ENCODE measurements at places on chromosomes 2 and 18.
A peak's percentile ranks its signal among the peaks of the same experiment; 100 is the strongest.

- H3K27ac ChIP-seq, result no peak overlapping the region
- peak; percentile 9 for DNase-seq
- peaks cover 8% of the 10 kb centered on the region for H3K4me1 ChIP-seq
- no peaks in the 10 kb centered on the region for H3K36me3 ChIP-seq
- no peak overlapping the region for H3K4me3 ChIP-seq
These were observed 4.4 kb downstream of the ADRA2B start for GRCh38 chr2:96111823-96112500.

GRCh38 chr2:222319586-222320435 is 21.0 kb upstream of the PAX3 start:
- peaks cover 13% of the 10 kb centered on the region for H3K4me1 ChIP-seq
- no peak for DNase-seq
- peak overlapping the region; percentile 79 for H3K4me3 ChIP-seq
- H3K36me3 ChIP-seq, result no peaks in the 10 kb centered on the region

DNA sequence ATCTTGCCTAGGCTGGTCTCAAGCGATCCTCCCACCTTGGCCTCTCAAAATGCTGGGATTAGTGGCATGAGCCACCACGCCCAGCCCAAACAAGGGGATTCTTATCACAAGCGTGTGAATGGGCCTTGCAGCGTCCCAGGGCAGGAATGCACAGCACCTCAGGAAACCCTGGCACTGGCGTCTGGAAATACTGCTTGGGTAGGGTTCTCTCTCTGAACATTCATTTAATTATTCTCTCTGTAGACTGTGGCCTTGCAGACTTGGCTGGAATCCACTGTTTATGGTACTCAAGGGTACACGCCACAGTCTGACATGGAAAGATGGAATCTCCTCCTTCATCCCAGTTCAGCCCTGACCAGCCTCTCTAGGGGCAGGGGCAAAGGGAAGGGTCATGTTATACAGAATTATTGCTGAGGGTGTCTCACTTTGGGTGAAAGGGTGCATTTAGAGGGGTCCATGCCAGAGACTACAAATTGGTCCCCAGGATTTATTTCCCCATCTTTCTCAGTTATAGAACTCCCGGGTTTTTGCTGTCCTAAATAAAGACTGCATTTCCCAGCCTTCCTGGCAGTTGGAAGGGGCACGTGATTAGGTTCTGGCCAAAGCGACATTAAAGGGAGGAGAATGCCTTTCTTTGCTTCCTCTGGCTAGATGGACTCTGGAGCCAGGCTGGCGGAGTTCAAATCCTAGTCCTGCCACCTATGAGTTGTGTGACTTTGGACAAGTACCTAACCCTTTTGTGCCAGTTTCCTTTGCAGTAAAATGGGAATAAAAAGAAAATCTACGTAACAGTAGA is 147.2 kb upstream of the HAAO start:
- peaks cover 27% of the 10 kb centered on the region for H3K4me1 ChIP-seq
- no peak overlapping the region for H3K4me3 ChIP-seq
- no peak overlapping the region for H3K27ac ChIP-seq
- H3K36me3 ChIP-seq, result no peaks in the 10 kb centered on the region

DNA sequence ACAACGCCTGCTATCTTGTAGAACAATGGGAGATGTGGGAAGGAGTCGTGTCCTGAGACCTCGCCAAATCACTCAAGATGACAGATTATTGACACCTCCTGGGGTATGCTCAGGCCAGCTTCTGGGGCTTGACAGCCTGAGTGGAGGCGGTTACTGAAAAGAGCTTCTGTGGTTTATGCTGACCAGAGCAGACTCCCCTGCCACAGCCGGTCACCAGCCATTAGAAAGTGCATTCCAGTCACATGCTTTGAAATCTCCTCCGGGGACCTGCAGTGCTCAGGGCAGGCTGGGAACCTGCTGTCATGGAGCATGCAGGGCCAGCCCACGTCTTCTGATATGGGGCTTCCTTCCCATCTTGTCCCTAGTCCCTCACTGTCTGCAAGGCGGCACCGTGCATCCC is 215.9 kb downstream of the SEPTIN10 start:
- H3K36me3 ChIP-seq, result no peaks in the 10 kb centered on the region
- no peak overlapping the region for H3K4me3 ChIP-seq
- H3K27ac ChIP-seq, result no peak overlapping the region
- peaks cover 8% of the 10 kb centered on the region for H3K4me1 ChIP-seq

DNA sequence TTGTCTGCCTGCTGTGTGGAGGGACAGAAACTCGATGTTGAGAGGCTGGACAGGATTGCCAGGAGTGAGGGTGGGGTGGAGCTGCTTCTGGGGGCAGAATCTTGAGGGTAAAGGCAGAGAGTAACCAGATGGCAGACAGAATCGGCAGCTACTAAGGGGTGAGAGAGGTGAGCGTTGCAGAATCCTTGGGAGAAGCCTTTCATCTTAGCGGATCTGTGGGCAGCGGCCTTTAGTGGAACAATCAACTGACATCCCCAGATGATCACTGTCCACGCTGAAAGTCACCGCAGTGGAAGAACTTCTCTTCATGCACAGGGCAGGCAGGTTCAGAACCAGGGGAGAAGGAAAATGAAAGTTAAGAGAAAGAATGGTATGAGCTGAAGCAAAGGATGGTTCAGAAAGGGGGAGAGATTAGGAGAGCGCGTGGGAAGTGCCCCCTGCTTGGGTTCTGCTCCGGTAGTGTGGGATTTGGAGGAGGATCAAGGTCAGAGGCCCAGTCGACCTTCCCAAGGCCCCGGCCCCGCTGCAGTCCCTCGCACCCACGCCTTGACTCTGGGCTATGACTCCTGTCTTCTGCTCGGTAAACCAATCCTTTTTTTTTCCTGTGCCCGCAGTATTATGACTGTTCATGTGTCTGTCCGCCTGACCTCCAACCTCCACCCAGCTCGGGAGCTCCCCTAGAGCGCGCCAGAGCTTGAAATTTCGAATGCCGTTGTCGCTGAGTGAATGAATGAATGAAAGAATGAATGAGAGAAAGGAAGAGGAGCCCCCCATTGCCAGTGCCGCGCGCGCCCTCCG is 584 bp downstream of the BOLA3 start:
- H3K27me3 ChIP-seq, result no peaks in the 10 kb centered on the region
- no peak overlapping the region for H3K4me3 ChIP-seq
- H3K36me3 ChIP-seq, result peaks cover 6% of the 10 kb centered on the region

- no peak for DNase-seq
- no peak overlapping the region for H3K27ac ChIP-seq
- no peaks in the 10 kb centered on the region for H3K27me3 ChIP-seq
- H3K36me3 ChIP-seq, result peaks cover 22% of the 10 kb centered on the region
These were observed 128.7 kb downstream of the RNF144A start for GRCh38 chr2:7045601-7046590.

DNA sequence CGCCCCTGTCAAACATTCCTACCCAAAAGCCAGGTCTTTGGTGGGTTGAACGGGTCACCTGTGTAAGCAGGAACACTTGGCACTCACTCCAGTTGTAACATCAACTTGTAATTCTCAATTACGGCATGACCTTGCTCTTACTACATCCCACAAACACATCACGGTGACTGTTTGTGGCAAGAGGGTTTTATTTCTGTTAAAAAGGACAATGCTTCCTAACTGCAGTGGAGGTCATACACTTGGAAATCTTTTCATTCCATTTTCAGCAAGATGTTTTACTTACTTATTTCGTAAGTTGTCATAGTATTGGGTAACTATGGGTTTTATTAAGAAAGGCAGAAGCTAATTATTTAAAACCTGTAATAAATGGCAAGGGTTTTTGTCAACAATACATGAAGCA is 126.1 kb downstream of the ZNF516 start:
- peak overlapping the region; percentile 38 for H3K27ac ChIP-seq
- H3K36me3 ChIP-seq, result peaks cover 28% of the 10 kb centered on the region
- DNase-seq, result no peak
- H3K4me3 ChIP-seq, result no peak overlapping the region

DNA sequence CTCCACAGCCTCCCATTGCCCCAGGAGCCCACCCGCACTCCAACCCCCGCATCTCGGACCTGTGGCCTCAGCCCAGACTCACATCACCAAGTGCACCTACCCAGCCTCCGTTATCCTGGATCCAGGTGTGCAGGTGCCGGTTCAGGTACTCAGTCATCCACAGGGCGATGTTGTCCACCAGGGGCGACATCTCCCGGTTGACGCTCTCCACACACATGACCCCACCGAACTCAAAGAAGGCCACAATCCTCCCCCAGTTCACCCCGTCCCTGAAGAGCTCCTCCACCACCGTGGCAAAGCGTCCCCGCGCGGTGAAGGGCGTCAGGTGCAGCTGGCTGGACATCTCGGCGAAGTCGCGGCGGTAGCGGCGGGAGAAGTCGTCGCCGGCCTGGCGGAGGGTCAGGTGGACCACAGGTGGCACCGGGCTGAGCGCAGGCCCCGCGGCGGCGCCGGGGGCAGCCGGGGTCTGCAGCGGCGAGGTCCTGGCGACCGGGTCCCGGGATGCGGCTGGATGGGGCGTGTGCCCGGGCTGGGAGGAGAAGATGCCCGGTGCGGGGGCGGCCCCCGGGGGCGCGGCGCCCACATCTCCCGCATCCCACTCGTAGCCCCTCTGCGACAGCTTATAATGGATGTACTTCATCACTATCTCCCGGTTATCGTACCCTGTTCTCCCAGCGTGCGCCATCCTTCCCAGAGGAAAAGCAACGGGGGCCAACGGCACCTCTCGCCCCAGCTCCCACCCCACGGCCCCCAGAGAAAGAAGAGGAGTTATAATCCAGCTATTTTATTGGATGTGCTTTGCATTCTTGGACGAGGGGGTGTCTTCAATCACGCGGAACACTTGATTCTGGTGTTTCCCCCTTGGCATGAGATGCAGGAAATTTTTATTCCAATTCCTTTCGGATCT is 1.3 kb downstream of the BCL2 start:
- peaks cover 26% of the 10 kb centered on the region for H3K27me3 ChIP-seq
- H3K36me3 ChIP-seq, result no peaks in the 10 kb centered on the region
- H3K4me3 ChIP-seq, result peak overlapping the region; percentile 95

DNA sequence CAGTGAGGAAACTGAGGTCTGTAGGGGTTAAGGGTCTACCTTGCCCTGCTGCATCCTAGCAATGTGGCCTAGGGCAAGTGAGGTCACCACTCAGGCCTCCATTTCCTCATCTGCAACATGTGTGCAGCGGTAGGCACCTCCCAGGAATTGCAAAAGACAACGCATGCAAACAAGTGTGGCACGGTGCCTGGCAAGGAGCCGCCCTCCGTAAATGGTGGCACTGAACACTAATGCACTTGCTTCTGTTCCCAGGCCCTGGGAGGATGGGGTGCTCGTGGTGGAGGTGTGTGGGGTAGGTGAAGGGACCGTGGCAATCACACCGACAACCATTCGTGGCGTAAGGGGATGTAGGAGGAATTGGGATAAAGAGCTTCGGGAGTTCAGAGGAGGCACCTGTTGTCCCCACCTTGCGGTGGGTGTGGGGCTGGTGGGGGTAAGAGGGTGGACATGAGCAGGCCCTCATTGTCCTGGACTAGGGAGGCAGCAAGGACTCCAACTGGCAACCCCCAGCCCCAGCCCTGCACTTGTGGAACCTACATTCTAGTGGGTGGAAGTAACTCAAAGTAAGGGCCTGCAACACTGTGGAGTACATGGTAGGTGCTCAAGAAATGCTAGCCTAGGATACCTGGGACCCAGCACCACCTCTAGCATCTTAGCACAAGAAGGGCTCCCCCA is 26.0 kb downstream of the ATOH8 start:
- peaks cover 8% of the 10 kb centered on the region for H3K4me1 ChIP-seq
- H3K4me3 ChIP-seq, result no peak overlapping the region
- H3K27me3 ChIP-seq, result no peaks in the 10 kb centered on the region
- no peak overlapping the region for H3K27ac ChIP-seq
- peaks cover 3% of the 10 kb centered on the region for H3K36me3 ChIP-seq

GRCh38 chr2:56960581-56960980 is 776.8 kb downstream of the CCDC85A start:
- H3K27ac ChIP-seq, result no peak overlapping the region
- H3K27me3 ChIP-seq, result no peaks in the 10 kb centered on the region
- no peak for DNase-seq
- H3K4me3 ChIP-seq, result no peak overlapping the region
- no peaks in the 10 kb centered on the region for H3K4me1 ChIP-seq

- H3K27me3 ChIP-seq, result no peaks in the 10 kb centered on the region
- peaks cover 27% of the 10 kb centered on the region for H3K4me1 ChIP-seq
- H3K27ac ChIP-seq, result no peak overlapping the region
- H3K4me3 ChIP-seq, result no peak overlapping the region
- H3K36me3 ChIP-seq, result peaks cover 25% of the 10 kb centered on the region
- DNase-seq, result no peak
These were observed 4.8 kb downstream of the SPAG16 start for GRCh38 chr2:213288913-213289700.

DNA sequence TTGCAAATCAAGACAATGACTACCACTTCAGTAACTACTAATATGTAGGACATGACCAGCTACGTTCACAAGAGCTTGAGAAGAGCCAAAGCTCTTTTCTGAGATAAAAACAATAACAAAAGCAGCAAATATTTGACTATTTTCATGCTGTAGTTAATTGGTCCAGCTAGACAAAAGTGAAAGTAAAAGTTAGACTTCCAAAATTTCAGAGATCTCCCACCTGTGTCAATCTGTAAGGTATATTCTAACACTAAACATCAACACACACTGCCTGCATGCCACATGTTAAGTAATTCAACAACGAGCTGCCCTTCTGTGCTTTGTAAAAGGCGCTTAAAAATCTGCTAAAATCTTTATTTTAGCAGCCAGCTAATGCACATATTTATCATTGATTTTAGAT is 185.9 kb downstream of the SLC39A10 start:
- H3K4me1 ChIP-seq, result no peaks in the 10 kb centered on the region
- no peak for DNase-seq
- H3K27me3 ChIP-seq, result no peaks in the 10 kb centered on the region

GRCh38 chr2:197152451-197153228 is 157.9 kb downstream of the ANKRD44 start:
- no peaks in the 10 kb centered on the region for H3K27me3 ChIP-seq
- H3K27ac ChIP-seq, result no peak overlapping the region
- H3K4me1 ChIP-seq, result peaks cover 6% of the 10 kb centered on the region
- no peak for DNase-seq

- H3K4me3 ChIP-seq, result no peak overlapping the region
- H3K27ac ChIP-seq, result no peak overlapping the region
- DNase-seq, result no peak
- peaks cover 57% of the 10 kb centered on the region for H3K27me3 ChIP-seq
- peaks cover 4% of the 10 kb centered on the region for H3K4me1 ChIP-seq
These were observed 91.5 kb upstream of the CCBE1 start for GRCh38 chr18:59788791-59789106.

DNA sequence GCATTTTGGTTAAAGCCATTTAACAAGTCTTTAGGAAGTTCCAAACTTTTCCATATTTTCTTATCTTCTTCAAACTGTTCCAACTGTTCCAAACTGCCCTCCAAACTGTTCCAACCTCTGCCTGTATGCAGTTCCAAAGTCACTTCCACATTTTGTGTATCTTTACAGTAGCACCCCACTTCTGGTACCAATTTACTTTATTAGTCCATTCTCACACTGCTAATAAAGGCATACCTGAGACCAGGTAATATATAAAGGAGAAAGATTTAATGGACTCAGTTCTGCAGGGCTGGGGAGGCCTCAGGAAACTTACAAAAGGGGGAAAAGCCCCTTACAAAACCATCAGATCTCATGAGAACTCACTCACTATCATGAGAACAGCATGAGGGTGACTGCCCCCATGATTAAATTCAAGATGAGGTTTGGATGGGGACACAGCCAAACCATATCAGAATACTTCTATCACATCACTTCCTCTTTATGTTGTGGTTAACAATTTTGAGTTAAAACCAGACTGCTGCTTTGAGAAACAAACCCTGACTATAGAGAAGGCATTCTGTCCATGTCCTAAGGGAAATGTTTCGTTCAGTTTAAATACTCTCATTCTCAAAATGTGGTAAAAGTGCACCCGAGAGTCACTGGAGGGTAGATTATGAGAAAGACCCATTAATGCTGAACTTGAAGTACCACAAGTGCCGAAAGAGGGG is 11.0 kb downstream of the IL18R1 start:
- no peaks in the 10 kb centered on the region for H3K4me1 ChIP-seq
- H3K27ac ChIP-seq, result no peak overlapping the region
- peaks cover 7% of the 10 kb centered on the region for H3K27me3 ChIP-seq
- H3K36me3 ChIP-seq, result peaks cover 5% of the 10 kb centered on the region
- no peak for DNase-seq
